ENCODE measurements at places on chromosomes 1 and 21.

DNA sequence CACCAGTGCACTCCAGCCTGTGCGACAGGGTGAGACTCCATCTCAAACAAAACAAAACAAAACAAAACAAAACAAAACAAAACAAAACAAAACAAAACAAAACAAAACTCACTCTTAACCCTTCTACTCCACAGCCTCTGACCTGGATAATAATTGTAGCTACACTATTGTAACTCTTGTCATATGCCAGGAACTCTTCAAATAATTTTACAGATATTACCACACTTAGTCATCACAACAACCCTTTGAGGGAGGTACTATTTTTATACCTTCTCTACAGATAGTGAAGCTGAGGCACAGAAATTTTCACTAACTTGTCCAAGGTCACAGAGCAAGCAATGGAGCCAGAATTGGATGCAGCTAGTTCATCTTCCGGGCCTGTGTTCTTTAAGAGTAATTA lies 547.8 kb downstream of the ADGRL2 start:
- no peak for DNase-seq

GRCh38 chr1:156195853-156196252 lies 1.9 kb downstream of the SLC25A44 start:
- DNase-seq, result no peak

DNA sequence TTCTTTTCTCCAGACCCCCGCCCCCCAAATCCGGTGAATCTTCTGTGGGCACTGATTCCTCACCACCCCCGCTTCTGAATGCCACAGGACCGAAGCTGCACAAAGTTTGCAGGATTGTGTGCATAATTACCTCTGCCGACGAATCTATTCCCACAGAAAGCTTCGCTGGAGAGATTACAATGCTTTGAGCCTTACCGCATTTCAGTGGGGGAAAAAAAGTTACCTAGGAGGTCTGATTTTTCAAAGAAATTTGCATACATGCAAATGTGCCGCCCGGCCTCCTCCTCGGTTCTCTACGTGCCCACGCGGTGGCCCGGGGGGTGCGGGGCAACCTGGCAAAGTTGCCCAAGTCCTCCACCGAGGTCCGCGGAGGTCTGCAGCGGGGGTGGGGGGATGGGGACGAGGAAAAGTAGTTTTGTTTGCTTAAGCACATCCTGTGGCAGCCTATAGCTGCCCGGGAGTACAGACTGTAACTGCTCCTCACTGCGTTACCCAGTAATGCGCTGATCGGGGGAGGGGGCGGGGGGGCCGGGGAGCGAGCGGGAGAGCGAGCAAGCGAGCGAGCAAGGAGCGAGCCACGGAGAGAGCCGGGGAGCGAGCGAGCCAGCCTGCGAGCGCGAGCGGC lies 563 bp upstream of the NFIA start:
- no peak for DNase-seq

GRCh38 chr1:117564227-117565075 lies 41.4 kb upstream of the TENT5C start:
- no peak for DNase-seq

DNA sequence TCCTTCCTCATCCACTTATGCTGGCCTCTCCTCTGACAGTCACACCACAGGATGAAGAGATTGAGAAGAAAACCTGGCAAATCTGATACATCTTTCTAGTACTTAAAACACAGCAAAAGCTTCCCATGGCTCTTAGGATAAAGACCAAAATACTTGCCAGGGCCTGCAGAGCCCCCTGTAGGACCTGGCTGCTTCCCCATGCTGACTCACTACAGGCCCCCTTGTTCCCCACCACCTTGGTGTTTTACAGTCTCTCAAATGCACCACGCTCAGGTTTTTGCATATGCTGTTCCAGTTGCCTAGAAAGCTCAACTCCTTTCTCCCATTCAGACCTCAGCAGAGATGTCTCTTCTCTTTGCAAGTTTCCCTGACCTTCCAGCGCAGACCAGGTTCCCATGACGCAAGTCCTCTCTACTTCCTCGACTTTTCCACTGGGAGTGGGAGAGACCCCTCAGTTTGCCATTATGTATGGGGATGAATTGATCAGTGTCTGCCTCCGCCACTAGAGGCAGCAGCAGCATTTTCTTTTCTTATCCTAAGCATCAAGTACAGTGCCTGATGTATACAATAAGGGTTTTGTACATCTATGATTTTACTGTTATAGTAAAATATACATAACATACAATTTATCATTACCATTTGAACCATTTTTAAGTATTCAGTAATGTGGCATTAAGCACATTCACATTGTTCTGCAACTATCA lies 113.8 kb upstream of the C8B start:
- DNase-seq, result no peak

DNA sequence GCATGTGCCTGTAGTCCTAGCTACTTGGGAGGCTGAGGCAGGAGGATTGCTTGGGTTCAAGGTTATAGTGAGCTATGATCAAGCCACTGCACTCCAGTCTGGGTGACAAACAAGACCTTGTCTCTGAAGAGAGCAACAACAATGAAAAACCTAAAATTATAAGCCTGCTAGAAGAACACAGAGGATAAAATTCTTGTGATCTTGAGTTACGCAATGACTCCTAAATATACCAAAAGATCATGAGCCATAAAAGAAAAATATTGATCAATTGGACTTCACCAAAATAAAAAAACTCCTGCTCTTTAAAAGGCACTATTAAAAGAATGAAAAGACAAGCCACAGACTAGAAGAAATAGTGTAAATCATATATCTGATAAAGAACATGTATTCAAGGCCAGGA lies 22.3 kb downstream of the LDLRAD1 start:
- no peak for DNase-seq

DNA sequence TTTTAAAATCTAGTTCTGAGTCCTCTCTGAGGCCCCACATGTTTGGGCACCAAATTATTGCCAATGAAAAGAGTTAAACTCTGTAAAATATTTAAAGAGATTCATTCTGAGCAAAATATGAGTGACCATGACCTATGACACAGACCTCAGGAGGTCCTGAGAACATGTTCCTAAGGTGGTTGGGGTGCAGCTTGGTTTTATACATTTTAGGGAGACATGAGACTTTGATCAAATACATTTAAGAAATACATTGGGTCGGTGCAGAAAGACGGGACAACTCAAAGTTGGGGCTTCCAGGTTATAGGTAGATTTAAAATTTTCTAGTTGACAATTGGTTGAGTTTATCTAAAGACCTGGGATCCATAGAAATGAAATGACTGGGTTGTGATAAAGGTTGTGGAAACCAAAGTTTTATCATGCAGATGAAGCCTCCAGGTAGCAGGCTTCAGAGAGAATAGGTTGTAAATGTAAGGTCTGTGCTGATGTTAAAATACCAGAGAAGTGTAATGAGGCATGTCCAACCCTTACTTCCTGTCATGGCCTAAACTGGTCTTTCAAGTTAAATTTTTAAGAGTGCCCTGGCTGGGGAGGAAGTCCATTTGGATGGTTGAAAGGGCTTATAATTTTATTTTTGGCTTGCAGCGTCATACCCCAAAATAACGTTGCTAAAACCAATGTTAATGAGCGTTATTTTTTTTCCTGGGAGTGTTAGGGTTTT lies 274.9 kb downstream of the NUF2 start:
- no peak for DNase-seq

DNA sequence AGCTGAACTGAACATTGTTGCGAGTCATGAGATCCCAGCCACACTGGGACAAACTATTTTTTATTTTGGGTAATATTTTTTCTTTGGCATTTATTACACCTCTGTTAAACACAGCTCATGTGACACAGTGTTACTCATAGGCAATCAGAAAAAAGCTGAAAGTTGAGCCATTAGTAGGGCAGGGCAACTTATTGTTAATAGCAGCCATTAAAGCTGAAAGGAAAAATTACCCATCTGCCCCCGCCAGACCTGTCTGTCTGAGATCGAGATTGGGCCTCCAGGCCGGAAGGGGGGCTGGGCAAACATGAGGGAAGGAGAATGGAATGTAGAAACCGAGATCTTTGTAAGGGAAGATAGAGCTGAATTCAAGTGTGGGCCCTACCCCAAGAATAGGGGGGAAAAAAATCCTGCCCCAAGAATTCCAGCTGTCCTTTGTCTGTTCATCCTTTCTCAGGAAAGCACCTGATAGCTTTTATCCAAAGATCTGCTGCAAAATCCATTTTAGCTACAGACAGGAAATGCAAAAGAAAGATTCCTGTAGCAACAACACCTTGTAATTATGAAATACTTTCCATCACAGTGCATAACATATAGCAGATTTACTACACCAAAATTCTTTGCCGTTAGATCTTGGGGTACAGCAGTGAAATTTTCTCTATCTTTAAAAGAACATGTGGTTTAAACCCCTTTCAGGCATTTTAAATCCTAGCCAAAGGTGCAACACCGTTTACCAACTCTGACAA lies 212.8 kb downstream of the PBX1 start:
- DNase-seq, result no peak

GRCh38 chr1:212701910-212702309 lies 2.3 kb upstream of the BATF3 start:
- no peak for DNase-seq

DNA sequence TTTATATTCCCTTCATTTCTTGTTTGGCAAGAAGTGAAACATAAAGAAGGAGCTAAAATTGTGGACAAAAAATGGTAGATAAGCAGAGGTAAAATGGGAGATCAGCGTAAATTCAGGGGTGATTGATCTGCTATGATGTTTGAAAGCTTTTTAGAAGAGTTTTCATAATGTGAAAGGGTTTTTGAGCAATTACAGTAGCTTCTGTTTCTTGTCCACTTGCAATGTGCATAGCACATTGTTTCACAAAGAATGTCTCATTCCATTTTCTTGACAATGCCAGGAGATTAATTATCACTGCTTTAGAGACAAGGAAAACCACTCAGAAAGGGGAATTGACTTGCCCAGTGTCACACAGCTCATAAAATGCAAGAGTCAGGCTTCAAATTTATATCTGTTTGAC lies 65.9 kb upstream of the PLPPR4 start:
- no peak for DNase-seq

GRCh38 chr1:53180226-53180625 lies 16.4 kb upstream of the CPT2 start:
- no peak for DNase-seq

- DNase-seq, result no peak
Observed at GRCh38 chr1:41963636-41964035, 44.9 kb upstream of the HIVEP3 start.

DNA sequence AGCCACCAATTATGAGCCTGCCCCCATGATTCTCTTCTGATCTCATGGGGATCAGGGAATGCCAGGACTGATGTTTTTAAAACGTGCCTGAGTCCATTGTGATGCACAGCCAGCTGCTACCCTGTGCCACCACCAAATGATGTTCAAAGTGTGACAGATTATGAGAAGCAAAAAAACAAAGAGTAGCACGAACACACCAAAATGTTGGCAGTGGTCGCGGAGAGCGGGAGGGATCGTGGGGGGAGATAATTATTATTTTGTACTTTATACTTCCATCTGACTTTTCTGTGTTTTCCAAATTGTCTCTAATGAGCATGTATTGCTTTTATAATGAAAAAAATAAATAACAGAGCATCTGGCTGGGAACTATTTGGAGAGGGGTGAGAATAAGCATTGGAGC lies 50.5 kb downstream of the EPHB2 start:
- no peak for DNase-seq

DNA sequence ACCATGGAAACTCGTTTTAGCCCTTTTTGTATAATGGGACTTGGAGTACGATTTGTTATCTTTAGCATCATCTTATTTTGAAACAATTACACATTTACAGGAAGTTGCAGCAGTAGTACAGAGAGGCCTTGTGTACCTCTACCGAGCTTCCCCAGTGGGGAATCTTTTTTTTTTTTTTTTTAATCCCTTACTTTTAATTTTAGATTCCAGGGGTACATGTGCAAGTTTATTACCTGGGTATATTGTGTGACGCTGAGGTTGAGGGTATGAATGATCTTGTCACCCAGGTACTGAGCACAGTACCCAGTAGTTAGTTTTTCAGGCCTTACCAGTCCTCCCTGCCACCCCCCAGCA lies 45.9 kb downstream of the HHAT start:
- DNase-seq, result no peak

DNA sequence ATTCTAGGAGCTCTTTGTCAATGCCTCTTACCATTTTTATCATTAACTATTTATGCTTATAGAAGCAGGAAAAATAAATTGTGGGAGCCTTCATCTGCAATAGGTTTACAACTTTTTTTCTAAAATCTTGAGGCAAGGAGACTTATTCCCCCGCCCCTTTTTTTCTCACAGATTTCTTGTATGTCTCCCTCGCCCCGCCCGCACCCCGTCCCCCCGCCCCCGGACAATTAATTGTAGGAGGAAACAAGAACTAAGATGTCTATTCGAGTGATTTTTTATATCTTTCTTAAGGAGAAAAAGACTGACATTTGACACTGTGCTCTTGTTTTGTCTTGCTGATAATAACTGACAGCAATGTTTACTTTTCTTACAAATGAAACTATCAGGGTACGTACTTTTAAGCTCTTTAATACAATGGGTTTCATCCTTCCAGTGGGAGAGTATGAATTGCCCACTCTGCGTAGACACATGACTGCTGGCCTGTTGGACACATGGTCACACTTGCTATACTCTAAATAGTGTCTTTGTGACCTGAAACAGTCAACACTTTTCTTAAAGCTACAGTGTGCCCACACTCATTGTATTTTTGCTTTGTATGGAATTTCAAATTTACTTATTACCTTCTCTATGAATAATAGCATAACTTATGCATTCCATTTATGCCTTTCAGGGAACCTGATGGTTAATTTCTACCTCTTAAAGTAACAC lies 1.5 kb upstream of the IVNS1ABP start:
- DNase-seq, result no peak

GRCh38 chr1:84985365-84985764 lies 11.5 kb downstream of the MCOLN2 start:
- DNase-seq, result no peak

DNA sequence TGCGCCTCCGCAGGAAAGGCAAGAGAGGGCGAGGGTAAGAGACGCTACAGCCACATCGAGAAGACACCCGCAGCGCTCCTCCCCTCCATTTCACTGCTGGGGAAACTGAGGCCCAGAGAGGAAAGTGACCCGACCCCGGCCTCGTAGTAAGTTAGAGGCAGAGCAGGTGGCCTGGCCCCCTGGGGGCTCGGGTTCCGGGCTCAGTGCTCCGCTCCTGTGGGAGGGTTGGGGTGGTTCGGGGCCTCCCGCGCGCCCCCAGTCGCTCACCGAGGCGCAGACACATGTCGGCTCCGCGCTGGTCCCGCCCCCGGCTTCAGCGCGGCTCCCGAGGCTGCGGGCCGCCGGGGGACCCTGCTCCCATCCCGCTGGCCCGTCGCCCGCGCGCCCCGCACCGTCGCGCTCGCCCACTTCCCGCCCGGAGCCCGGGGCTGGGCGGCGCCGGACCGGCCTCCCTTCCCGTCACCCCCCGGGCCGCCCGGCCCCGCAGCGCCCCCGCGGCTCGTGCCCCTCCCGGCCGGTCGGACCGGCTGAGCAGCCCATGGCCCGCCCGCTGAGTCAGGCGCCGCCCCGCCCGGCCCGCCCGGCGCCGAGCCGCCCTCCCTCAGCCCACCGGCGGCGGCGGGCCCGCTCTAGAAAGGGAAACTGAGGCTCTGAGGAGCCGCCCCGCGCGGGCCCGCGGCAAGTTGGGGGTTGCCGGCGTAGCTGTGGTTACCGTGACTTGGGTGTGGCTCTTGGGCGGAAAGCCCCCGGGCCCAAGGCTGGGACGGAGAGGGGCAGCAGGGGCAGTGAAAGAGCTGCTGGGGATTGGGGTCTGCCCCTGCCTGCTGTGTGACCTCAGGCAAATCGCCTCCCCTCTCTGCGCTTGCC lies at the start of gene TMEM54:
TMEM54 (minus strand) TSS at position 434 of the 867 bp plus-strand sequence; CDS start at position 283, 151 bp downstream.
- peak; percentile 85 for DNase-seq
